A549 (cell line): ENCODE measurements at places on chromosomes 13 and 19.

DNA sequence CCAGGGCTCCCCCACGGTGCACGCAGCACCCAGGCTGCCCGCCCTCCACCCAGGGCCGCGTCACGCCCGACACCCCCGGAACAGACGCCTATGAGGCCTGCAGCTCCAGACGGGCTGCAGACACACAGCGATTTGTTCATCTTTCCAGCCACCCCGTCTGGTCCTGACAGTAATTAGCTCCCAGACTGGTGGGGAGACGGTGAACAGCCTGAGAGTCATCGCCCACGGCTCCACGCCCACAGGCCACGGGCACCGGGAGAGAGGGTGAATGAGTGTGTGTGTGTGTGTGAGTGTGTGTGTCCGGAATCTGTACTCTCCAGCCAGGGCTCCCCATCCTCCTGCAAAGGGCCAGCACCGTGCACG is 18.1 kb downstream of the GADD45B start:
- no peak for DNase-seq

- no peak for DNase-seq
Measured at GRCh38 chr13:102597029-102597961, 509 bp downstream of the TPP2 start.

- DNase-seq = no peak
Measured at GRCh38 chr13:111166882-111167675, 52.0 kb downstream of the ARHGEF7 start.

GRCh38 chr13:55440465-55441085 is 1700.1 kb upstream of the PRR20A start:
- DNase-seq = no peak

GRCh38 chr19:10797078-10797477 is 38.9 kb downstream of the TMED1 start:
- DNase-seq = no peak

GRCh38 chr13:46211116-46211482 is 629 bp upstream of the LRRC63 start:
- peak; percentile 10 for DNase-seq

DNA sequence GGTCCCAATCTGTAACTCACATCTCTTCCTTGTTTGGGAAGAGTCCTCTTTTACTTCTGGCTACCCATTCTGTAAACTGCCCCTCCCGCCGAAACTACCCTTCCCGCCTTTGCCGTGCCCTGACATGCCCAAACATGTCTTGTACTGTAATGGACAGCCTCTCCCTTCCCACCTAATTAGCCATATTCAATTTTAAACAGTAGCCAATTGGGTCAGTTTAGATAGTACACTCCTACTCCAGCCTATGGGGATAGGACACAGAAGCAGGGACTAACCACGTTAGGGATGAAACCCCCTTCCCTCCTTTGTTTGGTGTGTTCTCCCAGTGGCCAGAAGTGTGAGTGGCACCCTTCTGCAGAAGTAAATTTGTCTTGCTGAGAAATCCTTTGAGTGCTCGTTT is 34.2 kb downstream of the SACS start:
- no peak for DNase-seq

DNA sequence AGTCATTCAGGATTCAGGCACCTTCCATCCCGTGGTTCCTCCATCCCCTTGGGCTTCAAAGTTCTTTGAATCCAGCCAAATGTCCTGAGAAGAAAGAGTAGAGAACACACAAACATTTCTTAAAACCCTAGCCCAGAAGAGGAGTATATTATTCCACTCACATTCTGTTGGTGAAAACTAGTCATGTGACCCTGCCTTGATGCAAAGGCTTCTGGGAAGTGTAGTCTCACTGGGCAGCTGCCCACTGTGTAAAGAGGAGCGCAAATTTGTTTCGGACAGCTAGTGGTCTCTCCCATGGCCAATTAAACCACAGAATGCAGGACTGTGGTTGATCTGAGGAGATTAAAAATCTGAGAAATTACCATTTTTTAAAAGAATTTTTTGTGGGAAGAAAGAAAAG is 304.4 kb downstream of the SUCLA2 start:
- DNase-seq = no peak

DNA sequence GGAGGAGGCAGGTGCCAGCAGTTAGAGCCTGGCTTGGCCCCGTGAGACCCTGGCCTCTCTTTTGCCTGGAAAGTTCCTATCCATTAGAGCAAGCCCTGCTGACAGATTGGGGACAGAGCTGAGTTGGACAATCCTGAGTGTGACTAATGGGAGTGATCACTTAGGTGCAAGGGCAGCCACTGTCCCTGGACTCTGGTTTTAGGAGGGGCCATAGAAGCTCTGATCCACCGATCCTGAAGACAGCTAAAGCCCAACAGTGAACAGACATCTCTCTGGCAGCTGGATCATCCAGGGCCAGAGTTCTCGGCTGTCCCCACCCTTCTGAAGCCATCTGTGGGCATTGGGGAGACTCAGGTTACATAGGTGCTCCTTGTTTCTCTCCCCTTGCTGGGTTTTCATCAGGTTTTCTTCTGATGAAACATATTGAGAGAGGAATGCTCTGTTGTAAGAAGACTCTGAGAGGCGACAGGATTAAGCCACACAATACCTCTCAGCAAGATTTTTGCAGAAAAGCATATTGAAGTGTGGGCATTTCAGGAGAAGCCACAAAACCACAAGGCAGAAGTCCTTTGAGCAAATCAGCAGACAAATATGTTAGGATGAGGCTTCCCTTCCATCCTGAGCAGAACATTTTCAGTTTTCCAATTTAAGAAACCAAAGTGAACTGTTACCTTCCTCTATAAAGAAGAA is 288.0 kb upstream of the MAB21L1 start:
- DNase-seq = no peak

- no peak for DNase-seq
Measured at GRCh38 chr13:100860866-100861265, 186.3 kb upstream of the TMTC4 start.

DNA sequence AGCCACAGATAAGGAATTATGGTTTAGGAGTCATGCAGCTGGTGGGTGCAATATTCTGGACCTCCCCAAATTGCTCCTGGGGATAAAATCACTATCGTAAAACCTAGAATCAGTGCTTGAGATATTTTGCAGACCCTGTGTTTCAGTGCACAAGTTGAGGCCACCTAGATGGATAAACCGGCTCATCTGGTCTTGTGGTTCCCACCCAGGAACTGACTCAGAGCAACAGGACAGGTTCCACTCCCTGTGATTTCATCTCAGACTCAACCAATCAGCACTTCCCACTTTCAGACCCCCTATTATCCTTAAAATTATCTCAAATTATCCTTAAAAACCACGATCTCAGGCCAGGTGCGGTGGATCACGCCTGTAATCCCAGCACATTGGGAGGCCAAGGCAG is 21.0 kb downstream of the FBXL12 start:
- no peak for DNase-seq

DNA sequence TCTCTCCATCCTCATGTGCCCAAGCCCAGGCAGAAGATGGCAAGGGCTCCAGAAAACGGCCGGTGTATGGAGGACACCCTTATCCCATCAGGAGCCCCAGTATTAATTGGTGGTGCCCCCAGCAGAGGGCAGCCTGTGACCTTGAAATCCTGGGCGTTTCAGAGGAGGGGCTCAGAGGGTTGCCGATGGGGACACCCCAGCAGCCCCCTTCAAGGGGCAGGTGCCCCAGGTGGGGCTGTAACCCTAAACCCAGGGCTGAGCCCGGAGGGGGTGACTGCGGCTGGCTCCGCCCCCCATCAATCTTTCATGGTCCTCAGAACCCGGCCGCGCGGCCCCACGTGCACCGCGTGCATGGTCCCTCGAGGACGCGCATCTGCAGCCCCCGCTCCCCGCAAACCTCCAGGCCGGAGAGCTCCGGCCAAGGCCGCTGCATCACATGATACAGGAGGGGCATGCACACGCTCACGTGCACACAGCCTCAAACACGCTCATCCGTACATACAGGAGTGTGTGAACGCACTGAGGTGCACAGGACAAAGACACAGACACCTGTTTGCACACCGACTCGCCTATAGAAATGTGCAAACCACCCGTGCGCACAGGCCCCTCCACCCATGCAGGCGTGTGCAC is 949 bp downstream of the RAB3A start:
- no peak for DNase-seq

- DNase-seq = no peak
Measured at GRCh38 chr19:50902640-50903039, 8.6 kb downstream of the KLK4 start.

DNA sequence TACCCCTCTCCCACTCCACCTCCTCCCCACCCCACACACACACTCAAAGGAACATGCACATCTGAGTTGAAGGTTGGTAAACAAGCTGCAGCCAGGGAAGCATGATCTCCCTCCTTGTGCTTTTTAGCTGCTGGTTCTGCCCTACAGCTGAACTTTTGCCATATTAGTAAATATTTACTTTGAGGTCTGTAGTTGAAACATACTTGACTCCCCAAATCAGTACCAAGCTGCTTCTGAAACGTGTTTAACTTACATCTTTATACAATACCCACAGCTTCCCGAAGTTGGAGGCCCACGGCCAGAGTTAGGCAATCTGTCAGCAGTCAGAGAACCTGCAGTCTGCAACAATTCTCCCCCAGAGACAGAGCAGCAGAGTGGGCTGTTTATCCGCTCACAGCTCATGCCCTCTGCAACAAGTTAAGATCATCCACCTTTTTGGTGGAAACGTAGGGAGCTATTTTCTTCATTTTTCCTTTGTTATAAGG is 1.5 kb upstream of the PCDH20 start:
- DNase-seq = no peak

- peak; percentile 98 for DNase-seq
Measured at GRCh38 chr19:45423589-45424190, at the start of gene ERCC1. Gene ERCC1 (minus strand): TSS chr19:45423917. CDS start chr19:45423374, 543 bp downstream.

GRCh38 chr13:100203696-100204367 is 114.9 kb downstream of the PCCA start:
- DNase-seq = no peak

DNA sequence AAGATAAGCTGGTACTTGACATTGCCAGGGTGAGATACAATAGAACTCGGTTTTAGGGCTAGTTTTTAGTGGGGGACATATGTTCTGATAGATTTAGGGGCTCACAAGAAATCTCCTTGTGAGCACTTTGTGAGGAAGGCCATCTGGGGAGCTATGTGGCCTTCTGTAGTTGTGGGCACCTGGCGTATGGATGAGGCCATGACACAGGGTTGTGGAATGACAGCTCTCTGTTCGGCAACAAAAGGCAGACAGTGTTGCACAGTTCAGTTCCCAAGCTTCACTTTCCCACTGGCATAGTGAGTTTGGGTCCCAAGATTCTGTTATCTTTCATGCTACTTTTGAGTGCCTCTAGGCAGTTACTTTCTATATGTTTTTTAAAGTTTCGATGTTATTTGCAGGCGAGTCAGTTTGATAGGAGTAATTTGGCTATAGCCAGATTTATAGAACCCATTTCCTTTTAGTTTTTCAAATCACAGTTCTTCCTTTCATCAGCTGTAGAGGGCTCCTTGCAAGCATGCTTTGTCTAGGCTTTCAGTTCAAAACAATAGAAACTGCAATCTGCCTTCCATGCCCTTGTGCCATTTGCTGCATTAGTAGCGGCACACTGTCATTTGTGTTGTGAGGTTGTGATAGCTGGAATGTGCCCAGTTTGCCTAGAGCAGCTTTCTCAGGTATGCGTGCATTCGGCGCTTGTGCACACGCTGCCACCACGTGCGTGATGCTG is 70.6 kb upstream of the TEX29 start:
- no peak for DNase-seq

- no peak for DNase-seq
Measured at GRCh38 chr13:37601648-37602440, 3.3 kb upstream of the POSTN start.

DNA sequence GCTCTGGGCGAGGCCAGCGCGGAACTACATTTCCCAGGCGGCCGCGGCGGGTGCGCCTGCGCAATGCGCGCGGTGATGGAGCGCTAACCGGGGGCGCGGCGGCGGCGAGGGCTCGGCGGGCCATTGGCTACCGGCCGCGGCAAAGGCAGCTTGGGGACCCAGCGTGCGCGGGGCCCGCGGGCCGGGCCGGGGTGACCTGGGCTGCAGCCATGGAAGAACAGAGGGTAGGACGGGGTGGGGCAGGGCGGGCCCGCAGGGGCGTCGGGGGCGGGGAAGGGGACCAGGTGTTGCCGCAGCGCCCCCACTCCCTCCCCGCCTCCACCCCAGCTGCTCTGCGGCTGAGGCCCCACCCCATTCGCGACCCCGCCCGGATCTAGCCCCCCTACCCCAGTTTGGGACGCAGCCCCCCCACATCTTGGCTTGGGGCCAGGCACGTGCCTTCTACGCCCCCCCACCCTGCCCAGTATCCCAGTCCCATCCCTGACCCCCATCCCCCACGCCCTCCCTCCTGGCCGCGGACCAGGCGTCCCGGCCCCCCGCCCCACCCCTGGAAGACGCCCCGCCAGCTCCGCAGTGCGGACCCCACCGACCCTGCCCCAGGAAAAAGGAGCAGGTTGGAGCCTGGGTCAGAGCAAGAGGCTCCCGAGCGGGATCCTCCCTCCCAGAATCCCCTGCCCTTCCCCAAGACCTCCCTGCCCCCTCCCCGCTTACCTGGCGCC is at the start of gene FSD1:
Gene FSD1 (plus strand): TSS at position 61 of the 719 bp plus-strand sequence. CDS start 149 bp downstream, at position 210.
- DNase-seq = peak; percentile 52

DNA sequence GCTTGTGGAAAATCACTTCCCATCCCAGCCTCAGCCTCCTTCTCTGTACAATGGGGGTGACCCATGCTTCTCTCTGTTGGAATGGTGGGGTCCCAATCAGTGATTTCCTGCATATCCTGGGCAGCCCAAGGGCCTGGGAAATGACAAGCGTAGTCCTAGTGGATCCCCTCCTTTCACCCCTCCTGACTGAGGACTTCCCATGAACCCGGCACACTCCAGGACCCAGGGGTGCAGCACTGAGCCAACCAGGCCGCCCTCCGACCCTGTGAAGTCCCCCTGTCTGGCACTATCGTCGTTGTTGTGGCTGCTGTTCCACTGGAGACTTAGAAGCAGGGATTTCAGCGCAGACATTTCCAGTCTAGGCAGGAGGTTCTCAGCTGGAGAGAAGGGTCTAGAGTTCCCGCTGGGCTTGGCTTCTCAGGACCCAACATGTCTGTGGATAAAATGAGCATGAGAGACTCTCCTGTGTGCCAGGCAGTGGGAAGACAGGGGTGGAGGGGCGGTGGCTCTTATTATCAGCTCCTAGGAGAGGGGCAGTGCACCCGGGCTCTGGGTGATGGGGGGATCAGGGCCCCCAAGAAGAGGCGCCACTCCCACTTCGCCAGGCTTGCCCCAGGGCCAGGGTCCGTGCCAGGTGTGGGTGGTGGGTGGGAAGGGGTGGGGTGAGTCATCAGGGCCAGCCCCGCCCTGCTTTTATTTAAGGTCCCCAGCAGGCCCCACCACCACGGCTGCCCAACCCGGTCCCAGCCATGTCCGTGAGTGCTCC is at the start of gene LGALS7B:
Gene LGALS7B (plus strand): TSS at position 723 of the 766 bp plus-strand sequence. CDS start 27 bp downstream, at position 750.
- DNase-seq = no peak

- no peak for DNase-seq
Measured at GRCh38 chr19:52898101-52898500, 666 bp upstream of the ZNF320 start.

GRCh38 chr19:45691516-45692186 is at the start of gene SNRPD2:
Gene SNRPD2 (minus strand): TSS chr19:45691953. CDS start chr19:45691888, 65 bp downstream.
- DNase-seq = peak; percentile 97
